ENCODE measurements at places on chromosomes 1 and 21.

DNA sequence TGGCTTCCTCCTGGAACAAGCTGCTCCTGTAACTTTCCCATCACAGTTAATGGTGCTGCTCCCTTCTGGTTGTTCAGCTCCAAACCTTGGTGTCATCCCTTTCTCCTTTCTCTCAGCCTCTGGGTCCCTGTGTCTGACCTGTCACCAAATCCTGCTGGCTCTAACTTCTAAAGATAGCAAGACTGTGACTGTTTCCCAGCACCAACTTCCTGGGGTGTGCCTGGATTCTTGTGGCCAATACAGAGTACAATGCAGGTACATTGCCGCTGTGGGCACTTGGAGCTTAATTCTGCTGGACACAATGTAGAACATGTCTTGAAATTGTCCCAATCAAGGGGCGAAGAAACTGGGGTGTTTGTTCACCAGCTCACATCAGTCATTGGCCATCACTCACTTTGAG lies 156.7 kb upstream of the CSF3R start:
- no peak for DNase-seq

DNA sequence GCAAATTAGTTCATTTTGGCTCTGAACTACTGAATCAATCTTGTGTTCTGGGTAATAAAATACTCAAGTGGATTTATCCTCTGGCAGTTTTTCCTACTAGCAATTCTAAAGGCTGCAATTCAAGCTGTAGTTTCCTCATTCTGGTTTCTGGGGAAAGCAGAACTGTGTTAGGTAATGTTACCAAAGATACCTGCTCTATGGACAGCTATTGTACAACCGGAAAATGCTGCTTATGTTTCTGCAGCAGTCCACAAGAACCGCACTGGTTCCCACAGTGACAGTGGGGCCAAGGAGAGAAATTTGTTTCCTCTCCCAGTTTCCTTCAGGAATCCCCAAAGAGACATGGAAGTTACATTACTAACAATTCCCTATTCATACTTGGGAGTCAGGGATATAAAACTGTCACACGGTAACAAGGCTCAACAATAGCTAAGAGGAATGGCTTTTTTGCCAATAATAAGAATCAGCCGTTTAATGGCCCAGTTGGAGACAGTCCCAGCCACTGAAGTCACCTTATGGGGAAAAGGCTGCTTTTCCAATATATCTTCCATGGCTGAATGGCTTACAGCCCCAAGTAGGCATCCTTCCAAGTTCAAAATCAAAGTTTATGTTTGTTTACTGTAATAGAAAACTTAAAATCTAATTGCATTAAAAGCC lies 52.6 kb downstream of the PCNX2 start:
- DNase-seq = no peak

DNA sequence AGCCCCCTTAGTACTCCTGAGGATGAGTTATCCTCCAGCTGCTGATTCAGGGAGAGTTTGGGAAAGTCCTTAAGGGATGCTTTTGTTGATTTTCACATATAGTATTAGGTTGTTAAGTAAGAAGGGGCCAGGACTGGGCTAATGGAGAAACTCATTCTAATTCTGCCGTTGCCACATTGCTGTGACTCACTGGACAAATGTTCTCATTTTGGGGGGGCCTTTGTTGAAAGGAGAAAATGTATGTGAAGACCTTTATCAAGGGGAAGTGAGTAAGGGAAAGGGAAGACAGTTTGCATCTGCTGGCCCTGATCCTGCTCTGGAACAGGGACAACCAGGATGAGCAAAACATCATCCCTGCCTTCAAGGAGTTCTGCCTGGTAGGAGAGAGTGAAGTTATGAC lies 123.2 kb upstream of the FGGY start:
- DNase-seq = no peak

GRCh38 chr21:35097525-35097924 lies 48.4 kb upstream of the RUNX1 start:
- no peak for DNase-seq

- peak; percentile 85 for DNase-seq
Observed at GRCh38 chr21:45136927-45137611, 62.7 kb downstream of the ADARB1 start.

DNA sequence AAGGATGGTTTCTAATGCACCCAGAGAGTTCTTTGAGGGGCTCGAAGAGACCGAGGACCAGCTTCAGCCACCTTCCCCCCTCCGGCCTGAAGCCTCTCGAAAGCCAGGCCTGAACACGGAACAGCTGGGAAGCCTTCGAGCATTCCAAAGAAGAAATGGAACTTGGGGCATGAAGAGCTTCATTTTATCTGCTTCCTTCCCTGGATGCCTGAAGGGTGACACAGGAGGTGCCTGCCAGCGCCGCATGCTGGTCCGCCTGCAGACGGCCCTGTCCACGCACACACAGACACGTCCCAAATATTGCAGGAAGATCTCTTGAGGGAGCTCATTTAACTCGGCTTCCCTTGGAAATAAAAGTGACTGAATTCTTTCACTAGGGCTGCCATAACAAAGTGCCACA lies 73.7 kb downstream of the TOMM20 start:
- DNase-seq = no peak

DNA sequence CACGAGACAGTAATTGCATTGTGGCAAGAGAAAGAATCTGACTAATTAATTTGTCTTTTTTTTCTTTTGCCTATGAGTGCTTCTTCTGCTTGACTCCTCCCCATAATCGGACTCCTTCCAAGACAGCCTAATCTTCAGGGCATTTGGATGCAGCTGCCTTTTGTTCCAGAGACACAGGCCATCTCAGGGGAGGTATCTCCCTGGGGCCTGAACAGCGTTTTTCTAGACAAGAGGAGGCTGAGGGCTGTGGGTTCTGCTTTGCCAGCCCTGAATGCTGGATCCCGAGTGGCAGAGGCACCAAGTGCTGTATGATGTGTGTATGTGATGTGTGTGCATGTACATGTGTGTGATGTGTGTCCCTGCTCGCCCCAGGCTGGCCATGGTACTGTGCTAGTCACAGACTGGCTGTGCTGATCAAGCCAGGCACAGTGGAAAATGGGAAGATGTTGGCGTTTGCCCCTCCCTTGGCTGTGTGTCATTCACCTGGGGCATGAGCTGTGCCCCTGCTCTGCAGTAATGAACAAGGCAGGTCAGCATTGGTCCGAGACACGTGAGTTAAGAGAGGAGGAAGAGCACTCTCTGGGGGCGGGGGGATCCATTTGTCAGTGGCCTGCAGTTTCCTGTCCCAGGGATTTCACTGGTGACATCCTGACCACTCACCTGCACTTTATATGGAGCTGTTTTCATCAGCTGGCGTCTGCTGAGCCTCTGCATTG lies 77.2 kb downstream of the ADARB1 start:
- DNase-seq = no peak

- peak; percentile 63 for DNase-seq
Observed at GRCh38 chr21:35349376-35350080, 300.4 kb upstream of the RUNX1 start.

DNA sequence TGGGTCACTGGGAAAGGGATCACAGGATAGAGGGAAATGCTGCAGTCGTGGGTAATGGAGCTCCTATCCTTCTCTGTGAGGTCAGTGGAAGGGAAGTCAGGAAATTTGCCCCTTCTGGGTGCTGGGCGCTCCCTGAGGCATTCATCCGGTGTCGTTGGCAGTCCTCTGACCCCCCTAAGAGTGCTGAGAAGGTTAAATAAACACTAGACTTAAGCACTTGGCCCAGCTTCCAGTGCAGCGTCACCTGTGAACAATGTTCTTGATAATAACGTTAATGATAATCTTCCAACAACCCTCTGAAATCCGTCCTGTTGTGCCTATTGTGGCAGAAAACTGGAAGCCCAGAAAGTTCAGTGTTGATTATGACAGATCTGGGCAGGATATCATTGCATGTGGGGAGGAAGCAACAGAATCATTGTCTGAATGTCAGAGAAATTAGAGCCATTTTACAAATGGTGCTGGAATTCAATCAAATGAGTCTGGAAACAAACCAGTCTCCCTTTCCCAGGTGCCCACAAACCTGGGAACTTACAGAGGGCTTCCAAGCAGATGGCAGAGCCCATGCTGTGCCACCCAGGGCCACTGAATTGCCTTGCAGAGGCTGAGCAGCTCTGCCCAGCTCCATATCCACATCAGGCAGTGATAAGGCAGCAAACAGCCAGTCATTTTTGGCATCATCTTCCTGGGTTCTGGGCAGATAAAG lies 216.8 kb downstream of the KAZN start:
- no peak for DNase-seq

- DNase-seq = no peak
Observed at GRCh38 chr1:228236744-228237143, 28.9 kb downstream of the OBSCN start.

GRCh38 chr1:93353286-93353685 lies 7.6 kb downstream of the DR1 start:
- DNase-seq = no peak
